ENCODE measurements at places on chromosomes 7 and 10. TPM values are rescaled to one million over a fixed set of nuclear protein-coding genes. Genes with fewer than 3 reads are reported as not detected.

The CYP3A7 gene
- total RNA-seq, result not detected

The SEMA3E gene
- 1.2 TPM for total RNA-seq

DNA sequence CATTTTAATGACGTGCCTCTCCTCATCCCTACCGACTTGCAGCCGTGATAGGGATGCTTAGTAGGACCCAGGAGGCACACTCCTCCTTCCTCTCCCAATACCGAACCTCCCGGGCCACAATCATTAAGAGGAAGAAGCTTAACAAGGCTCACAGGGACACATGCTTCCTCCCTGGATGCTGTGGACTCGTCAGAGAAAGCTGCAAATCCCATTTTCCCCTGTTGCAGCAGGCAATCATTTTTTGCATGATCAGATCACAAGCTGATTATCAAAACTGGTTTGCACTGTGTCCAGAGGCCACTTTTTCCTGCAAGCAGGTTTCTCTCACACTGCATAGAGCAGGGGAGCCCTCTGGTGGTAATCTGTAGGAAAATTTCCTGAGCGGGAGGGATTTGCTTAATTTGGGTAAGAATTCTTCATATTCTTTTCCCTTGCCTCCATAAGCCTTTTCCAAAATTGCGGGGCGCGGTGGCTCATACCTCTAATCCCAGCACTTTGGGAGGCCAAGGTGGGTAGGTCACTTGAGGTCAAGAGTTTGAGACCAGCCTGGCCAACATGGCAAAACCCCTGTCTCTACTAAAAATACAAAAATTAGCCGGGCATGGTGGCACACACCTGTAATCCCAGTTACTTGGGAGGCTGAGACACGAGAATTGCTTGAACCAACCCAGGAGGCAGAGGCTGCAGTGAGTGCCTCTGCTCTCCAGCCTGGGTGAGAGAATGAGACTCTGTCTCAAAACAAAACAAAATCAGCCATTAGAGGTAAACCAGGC, 16.1 kb upstream of the LAMB4 start:
- no peaks in the 10 kb centered on the region for H3K4me1 ChIP-seq
- peak; percentile 75 for DNase-seq
- no peak overlapping the region for H3K27ac ChIP-seq
- no peak overlapping the region for H3K4me3 ChIP-seq
- H3K36me3 ChIP-seq, result no peaks in the 10 kb centered on the region
- no peaks in the 10 kb centered on the region for H3K27me3 ChIP-seq

The ANKRD2 gene
- 0.24 TPM for total RNA-seq

The NPY gene
- not detected for total RNA-seq

DNA sequence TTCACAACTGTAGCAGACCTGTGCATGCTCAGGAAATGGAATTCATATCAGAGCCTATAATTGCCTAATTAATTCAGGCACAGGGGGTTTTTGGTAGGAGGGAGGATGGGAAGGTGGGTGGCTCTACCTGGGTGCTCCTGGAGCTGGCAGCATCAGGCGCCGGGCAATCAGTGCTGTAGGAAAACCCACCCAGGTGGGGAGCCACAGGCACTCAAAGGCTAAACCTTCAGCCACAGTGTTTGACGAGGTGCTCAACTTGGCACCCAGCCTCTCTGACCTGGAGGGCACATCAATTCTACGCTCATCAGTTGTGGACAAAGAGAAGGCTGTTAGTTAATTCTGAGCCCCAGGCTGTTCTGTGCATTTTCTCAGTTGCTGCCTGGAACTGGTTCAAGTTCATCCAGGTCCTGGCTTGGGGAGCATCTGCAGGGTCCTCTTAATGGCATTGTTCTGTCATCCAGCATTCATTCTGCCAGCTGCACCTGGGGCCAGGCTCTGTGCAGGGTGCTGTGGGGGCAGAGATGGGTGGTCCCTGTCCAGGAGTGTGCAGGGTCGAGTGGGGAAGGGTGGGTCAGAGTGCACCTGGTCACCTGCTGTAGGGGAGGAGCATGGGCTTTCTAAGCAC, 54.1 kb upstream of the NPTX2 start:
- no peak for DNase-seq
- H3K4me3 ChIP-seq, result no peak overlapping the region
- no peak overlapping the region for H3K27ac ChIP-seq
- no peaks in the 10 kb centered on the region for H3K27me3 ChIP-seq
- H3K36me3 ChIP-seq, result no peaks in the 10 kb centered on the region
- H3K4me1 ChIP-seq, result no peaks in the 10 kb centered on the region

GRCh38 chr7:18564779-18565178, 69.2 kb downstream of the HDAC9 start:
- H3K27ac ChIP-seq, result no peak overlapping the region
- no peaks in the 10 kb centered on the region for H3K4me1 ChIP-seq
- DNase-seq, result no peak
- no peaks in the 10 kb centered on the region for H3K36me3 ChIP-seq
